Natural killer cell treated with Interleukin-12 subunit alpha and Interleukin-12 subunit beta and Interleukin-15 and Interleukin-18, amount 100 ng/mL, for 72 hours (primary cell): ENCODE measurements at places on chromosomes 7 and 10. TPM values are rescaled to one million over a fixed set of nuclear protein-coding genes. Genes with fewer than 3 reads are reported as not detected.

NUDT13 gene
- total RNA-seq = 1.1 TPM

SFRP4 gene
- not detected for total RNA-seq

RBP4 gene
- total RNA-seq = not detected

DNA sequence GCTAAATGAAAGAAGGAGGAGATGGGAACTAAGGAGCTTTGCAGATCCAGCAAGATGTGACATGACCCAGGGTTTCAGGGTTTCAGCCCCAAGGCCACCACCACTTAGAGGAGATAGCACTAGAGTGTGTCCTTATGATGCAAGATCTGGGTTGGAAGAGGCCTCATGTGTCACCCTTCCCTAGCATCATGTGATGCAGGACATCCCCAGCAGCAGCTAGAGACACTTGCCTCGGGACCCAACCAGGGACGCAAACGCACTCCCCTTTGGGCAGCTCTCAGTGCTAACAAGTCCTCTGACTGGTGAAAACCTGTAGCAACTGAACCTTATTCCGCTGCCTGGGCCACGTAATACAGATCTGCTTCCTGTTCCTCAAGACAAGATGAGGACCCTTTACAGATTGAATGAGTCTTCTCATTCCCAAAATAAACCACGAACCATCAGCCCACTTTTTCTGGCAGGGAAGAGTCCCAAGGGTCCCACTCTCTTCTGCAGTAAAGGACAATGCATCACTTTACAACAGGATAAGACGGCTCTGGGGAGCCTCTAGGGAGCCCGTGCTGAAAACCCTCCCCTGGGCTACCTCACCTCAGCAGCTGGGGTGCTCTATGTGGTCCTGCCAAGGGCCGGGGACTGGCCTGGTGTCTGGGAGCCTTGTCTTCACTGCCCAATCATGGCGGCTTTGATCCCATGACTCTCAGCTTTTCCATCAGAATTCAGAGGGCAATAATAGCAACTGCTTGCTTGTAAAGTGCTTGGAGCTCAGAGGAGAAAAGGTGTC, 44.8 kb upstream of the GDF10 start:
- no peak overlapping the region for H3K27ac ChIP-seq
- no peaks in the 10 kb centered on the region for H3K27me3 ChIP-seq
- H3K4me1 ChIP-seq = peaks cover 9% of the 10 kb centered on the region
- no peaks in the 10 kb centered on the region for H3K36me3 ChIP-seq
- DNase-seq = no peak

DNA sequence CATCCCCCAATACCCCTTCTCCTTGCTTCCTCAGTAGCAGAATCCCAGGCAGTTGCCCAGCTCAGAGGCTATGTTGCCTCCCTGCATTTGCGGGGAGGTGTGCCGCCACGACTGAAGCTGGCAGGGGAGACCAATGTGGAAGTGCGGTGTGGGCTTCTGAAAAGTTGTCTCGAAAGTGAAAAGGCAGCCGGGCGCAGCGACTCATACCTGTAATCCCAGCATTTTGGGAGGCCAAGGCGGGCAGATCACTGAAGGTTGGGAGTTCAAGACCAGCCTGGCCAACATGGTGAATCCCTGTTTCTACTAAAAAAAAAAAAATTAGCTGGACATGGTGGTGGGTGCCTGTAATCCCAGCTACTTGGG, 15.9 kb upstream of the PFKFB3 start:
- no peaks in the 10 kb centered on the region for H3K27me3 ChIP-seq
- H3K36me3 ChIP-seq = no peaks in the 10 kb centered on the region
- no peak for DNase-seq
- peaks cover 23% of the 10 kb centered on the region for H3K4me1 ChIP-seq
- H3K27ac ChIP-seq = no peak overlapping the region

GRCh38 chr10:125392609-125393008, 232.2 kb upstream of the CTBP2 start:
- H3K4me3 ChIP-seq = no peak overlapping the region
- peaks cover 14% of the 10 kb centered on the region for H3K36me3 ChIP-seq
- no peak overlapping the region for H3K27ac ChIP-seq

- DNase-seq = no peak
- no peaks in the 10 kb centered on the region for H3K4me1 ChIP-seq
- H3K36me3 ChIP-seq = peaks cover 6% of the 10 kb centered on the region
- no peak overlapping the region for H3K4me3 ChIP-seq
- peaks cover 4% of the 10 kb centered on the region for H3K27me3 ChIP-seq
These were observed 132.6 kb downstream of the VPS50 start for GRCh38 chr7:93364806-93365205.

DNA sequence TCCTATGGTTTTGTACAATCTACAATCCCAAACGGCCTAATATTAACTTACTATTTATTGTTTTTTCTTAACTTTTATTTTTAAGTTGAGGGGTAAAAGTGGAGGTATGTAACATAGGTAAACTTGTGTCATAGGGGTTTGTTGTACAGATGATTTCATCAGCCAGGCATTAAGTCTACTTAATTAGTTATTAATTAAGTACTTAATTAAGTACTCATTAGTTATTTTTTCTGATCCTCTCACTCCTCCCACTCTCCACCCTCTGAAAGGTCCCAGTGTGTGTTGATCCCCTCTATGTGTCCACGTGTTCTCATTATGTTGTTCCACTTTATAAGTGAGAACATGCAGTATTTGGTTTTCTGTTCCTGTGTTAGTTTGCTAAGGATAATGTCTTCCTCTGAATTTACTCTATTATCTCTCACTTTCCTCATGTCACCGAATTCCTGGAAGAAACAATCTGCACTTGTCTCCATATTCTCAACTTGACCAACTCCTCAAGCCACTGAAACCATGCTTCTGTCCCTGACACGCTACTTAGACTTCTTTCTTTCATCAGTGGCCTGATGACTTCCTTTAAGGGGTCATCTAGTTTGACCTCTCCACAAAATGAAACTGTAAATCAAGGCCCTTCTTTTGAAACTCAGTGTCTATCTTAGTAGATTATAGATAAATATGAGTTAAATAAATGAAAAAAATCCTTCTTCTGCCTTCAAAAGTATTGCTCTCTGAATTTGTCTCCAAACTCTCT, 9.1 kb downstream of the CACNA2D1 start:
- no peaks in the 10 kb centered on the region for H3K36me3 ChIP-seq
- no peak overlapping the region for H3K27ac ChIP-seq
- H3K27me3 ChIP-seq = no peaks in the 10 kb centered on the region
- H3K4me1 ChIP-seq = no peaks in the 10 kb centered on the region

DNA sequence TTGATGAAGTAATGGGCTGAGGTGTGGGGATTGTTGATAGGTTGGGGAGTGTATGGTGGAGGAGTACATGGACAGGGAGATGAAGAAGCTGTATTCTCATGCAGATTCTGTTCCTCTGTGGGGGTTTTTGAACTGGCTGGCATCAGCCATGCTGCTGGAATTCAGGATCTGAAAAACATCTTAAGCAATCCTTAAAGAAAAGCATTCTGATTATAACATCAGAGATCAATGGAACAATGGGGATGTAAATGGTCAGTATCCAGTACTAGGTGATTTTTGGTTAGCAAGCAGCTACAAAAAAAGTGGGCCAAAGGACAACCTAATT, 247.5 kb upstream of the GALNT17 start:
- no peak overlapping the region for H3K4me3 ChIP-seq
- no peak for DNase-seq
- H3K36me3 ChIP-seq = no peaks in the 10 kb centered on the region
- H3K4me1 ChIP-seq = no peaks in the 10 kb centered on the region
- H3K27me3 ChIP-seq = no peaks in the 10 kb centered on the region

FEZF1 gene
- total RNA-seq = not detected

- no peaks in the 10 kb centered on the region for H3K27me3 ChIP-seq
- no peak for DNase-seq
- no peak overlapping the region for H3K27ac ChIP-seq
- no peak overlapping the region for H3K4me3 ChIP-seq
These were observed 88.8 kb downstream of the ZRANB1 start for GRCh38 chr10:125030567-125031197.

DNA sequence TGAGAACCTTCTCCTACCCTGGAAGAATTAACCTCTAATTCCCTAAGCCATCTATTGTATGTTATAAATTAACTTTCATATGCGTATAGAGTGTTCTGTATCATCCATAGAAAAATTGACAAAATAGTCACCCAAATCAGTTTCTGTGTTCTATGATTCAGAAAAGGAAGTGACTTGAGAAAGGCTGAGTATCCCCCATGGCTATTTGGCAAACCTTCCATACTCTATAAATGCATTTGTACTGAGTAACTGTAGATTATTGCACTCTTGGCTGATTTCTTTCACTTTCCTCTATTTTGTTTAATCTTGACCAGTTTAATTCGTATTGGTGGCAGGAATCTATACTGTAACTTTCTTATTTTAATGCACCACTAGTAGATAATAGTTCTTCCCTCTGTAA, 182.2 kb downstream of the HTR7 start:
- no peaks in the 10 kb centered on the region for H3K36me3 ChIP-seq
- H3K27me3 ChIP-seq = no peaks in the 10 kb centered on the region
- no peak for DNase-seq
- no peaks in the 10 kb centered on the region for H3K4me1 ChIP-seq

DNA sequence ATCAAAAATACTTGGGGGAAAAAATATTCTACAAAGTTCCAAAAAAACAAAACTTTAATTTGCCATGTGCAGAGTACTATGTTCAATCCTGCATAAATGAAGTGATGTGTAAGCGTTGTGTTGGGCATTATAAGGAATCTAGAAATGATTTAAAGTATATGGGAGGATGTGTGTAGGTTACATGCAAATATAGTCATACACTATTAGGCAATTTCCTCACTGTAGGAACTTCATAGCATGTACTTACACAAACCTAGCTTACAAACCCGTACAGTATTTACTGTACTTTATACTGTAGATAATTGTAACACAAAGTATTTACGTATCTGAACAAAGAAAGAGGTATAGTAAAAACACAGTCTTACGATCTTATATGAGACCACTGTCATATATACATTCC, 72.3 kb downstream of the NRBF2 start:
- no peaks in the 10 kb centered on the region for H3K27me3 ChIP-seq
- peaks cover 9% of the 10 kb centered on the region for H3K36me3 ChIP-seq
- peaks cover 30% of the 10 kb centered on the region for H3K4me1 ChIP-seq
- peak overlapping the region; percentile 94 for H3K4me3 ChIP-seq
- DNase-seq = no peak

GPAM gene
- total RNA-seq = 9.8 TPM

DNA sequence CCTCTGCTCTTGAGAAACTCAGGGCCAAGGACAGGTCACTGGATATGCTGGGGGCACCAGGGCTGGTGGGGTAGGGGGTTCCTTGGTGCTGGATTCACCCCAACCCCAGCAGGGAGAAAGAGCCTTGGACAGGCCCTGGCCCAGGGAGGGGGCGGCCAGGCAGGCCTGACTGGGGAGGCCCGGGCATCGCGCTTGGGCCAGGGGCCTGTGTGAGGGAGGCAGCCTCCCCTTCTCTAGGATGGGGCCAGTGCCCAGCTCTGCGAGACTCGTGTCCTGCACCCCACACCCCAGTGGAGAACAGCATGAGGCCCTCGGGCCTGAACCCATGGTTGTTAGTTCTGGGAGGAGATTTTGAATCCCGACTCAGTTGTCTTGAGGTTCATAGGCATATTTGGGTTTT, 217.1 kb downstream of the ZNF248 start:
- H3K27me3 ChIP-seq = no peaks in the 10 kb centered on the region
- H3K4me1 ChIP-seq = no peaks in the 10 kb centered on the region

COL17A1 gene
- total RNA-seq = not detected

GRCh38 chr10:32379950-32380551, 33.1 kb upstream of the EPC1 start:
- H3K27me3 ChIP-seq = no peaks in the 10 kb centered on the region
- no peak for DNase-seq
- H3K4me1 ChIP-seq = peaks cover 11% of the 10 kb centered on the region
- H3K27ac ChIP-seq = no peak overlapping the region
- no peaks in the 10 kb centered on the region for H3K36me3 ChIP-seq
- no peak overlapping the region for H3K4me3 ChIP-seq

PCLO gene
- total RNA-seq = not detected

AKR1B15 gene
- not detected for total RNA-seq

FOXI2 gene
- not detected for total RNA-seq

DNA sequence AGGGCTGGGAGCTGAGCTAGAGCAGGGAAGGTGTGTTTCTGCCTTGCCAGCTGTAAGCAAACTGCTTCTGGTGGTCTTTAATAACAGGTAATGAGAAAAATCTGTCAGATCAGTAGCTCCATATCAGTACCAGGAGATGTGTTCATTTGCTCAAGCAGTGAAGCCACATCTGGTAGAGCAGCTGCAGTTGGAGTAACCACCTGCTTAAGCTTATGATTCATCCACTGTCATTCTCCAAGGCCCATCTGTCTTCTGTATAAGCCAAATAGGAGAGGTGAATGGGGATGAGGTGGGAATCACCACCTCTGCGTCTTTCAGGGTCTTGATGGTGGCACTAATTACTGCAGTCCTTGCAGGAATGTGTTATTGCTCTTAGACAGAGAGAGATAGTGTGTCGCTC, 18.4 kb upstream of the COBL start:
- no peaks in the 10 kb centered on the region for H3K36me3 ChIP-seq
- no peaks in the 10 kb centered on the region for H3K4me1 ChIP-seq
- no peak overlapping the region for H3K4me3 ChIP-seq
- DNase-seq = no peak
- H3K27ac ChIP-seq = no peak overlapping the region

DNA sequence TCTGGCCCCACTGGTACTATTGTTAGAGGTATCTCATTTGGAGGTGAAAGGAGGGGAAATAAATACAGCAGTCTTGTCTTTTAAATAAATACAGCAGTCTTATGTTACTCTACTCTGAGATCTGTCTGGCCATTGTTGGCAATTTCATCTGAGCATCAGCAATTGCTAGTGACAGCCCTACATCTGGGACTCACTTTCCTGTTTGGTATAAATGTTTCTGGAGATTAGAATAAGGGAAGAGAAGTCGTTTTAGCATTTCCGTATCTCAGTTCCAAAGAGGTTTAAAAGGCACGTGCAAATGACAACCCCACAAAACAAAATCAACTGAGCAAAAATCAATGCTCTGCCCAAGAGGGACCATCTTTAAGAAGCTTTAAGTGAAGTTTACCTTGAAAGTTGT, 18.1 kb upstream of the CNNM2 start:
- no peak overlapping the region for H3K4me3 ChIP-seq
- H3K27ac ChIP-seq = no peak overlapping the region
- H3K4me1 ChIP-seq = no peaks in the 10 kb centered on the region
- DNase-seq = no peak
- H3K27me3 ChIP-seq = no peaks in the 10 kb centered on the region

PAX4 gene
- total RNA-seq = not detected
